Activated T-helper 2 cell treated with anti-CD3 and anti-CD28 coated beads, Interferon-gamma antibody, Interleukin-2, Interleukin-4, amounts not matched to agents 10 μg/mL and 5 μg/mL and 100 μg/mL, durations not matched to agents 14 hours and 24 hours and 36 hours (primary cell): ENCODE measurements at places on chromosomes 2 and 18. TPM values are rescaled to one million over a fixed set of nuclear protein-coding genes. Genes with fewer than 3 reads are reported as not detected.

DNA sequence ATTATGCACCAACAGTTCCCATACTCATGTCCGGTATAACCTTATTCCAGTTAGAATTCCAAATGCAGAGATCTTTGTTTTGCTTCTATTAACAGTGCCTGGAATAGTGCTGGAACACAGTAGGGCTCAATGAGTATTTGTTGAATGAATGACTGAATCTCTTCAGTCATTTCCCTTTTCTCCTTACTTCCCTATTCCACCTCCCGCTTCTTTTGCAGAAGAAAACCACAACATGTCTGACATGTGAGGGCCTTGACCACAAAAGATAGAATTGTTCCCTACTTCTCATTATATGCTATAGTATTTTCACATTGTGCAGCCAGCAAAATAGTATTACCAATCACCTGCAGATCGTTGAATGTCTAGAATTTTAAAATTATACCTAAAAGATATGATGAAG, 19.5 kb upstream of the HNRNPLL start:
- no peak for DNase-seq

GRCh38 chr2:130845505-130846085, 8.9 kb downstream of the ARHGEF4 start:
- no peak for DNase-seq

- no peak for DNase-seq
Observed at GRCh38 chr2:201572846-201573508, 70.3 kb downstream of the TMEM237 start.

DNA sequence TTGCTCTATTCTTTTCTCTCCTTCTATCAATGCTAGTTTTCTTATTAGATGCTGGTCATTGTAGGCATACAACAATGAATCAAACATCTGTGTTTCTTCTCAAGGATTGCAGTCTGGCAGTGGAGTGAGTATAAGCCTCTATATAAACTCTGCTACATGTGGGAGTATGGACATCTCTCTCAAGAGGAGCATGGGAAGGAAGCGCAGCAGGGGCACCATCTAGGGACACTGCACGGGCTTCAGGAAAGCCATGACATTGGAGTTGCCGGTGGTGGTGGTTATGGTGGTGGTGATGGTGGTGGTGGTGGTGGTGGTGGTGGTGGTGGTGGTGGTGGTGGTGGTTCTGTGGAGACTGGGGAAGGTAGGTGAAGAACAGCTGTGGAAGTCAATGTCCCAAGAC, 462.6 kb downstream of the RNF144A start:
- DNase-seq, result no peak

GRCh38 chr2:181459621-181460021, 2.4 kb downstream of the ITGA4 start:
- DNase-seq, result no peak

GRCh38 chr2:150046211-150046610, 441.3 kb downstream of the RND3 start:
- DNase-seq, result no peak

GRCh38 chr2:1823187-1824169, 79.2 kb upstream of the PXDN start:
- DNase-seq, result no peak

DNA sequence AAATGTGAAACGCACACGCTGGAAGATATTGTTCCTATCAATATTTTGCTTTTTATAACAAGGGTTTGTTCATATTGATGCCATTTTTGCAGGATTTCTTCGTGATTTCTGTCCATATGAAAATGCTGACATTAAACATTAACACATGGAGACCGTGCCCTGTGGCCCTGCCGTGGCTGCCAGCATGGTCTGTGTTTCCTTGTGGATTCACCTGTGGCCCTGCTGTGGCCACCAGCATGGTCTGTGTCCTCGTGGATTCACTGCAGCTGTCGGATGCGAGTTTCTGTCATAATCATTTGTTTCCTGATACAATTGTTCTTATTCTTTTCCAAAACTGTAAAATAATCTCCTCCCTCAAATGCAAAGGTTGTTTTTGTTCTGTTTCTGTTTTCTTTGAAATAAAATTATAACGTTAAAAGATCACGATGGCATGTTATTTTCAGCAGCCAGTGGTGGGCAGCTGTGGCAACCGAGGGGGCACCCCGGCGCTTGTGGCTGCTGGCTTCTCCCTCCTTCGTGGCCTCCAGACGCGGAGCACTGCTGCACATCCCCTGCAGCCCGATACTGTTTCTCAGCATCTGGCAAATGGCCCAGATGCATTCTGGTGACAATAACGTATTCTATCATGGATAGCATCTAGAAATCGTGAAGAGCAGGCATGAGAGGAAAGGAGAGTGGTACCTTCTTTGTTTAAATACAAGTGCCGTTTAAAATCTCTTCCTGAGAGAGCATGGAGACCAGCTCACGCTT, 143.5 kb downstream of the PTGR3 start:
- DNase-seq, result no peak

GRCh38 chr2:175414882-175415487, 233.5 kb upstream of the ATP5MC3 start:
- DNase-seq, result no peak

DNA sequence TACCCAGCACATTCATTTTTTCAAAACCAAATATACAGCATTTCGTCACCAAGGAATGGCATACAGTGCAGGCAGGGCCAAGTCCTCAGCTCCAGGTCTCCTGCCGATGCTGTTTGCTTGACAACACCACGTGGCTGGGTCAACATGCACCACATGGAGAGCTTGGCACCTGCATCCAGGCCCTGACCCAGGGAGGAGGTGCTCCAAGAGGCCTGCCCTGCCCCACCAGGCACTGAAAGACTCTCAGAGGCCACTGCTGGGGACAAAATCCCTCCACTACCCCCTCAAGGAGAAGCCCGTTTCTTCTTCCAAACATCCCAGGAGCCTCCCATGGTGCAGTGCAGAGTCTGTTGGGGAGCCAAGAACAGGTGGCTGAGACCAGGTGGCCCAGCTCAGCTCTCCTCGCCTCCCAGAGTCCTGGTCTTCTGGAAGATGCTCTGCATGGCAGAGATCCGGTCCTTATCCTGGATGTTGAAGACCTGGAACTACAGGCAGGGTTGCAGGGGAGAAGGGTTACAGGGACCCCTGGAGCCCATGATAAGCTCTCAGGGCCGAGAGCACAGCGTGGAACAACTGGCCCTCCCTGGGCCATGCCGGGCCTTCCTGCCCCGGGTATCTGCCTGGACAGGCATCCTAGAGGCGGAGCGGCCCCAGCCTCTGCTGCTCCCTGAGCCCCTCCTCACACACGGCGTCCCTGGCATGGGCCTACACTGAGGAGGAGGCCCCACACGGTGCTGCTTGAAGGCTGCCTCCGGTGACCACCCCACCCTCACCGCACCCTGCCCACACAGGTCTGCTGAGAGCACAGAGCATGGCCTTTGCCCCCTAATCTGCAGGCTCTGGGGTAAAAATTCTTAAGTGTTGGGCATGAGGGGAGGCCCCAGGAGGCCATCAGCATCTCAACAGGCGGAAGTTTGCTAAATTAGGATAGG, 9.0 kb downstream of the MAB21L4 start:
- DNase-seq, result no peak

Gene KCNK3
- total RNA-seq, result not detected in 2 replicates

Gene MAL
- total RNA-seq, result 101 and 117 TPM in 2 replicates

Gene DPYSL5
- 0.05 TPM in 1 of 2 replicates, not detected in the other for total RNA-seq

Gene RNMT
- 54.0 and 54.3 TPM in 2 replicates for total RNA-seq

Gene UGT1A4
- not detected in 2 replicates for total RNA-seq

Gene NDUFS1
- 80.7 and 84.3 TPM in 2 replicates for total RNA-seq
